T-cell (primary cell): ENCODE measurements at places on chromosomes 6 and 20.

DNA sequence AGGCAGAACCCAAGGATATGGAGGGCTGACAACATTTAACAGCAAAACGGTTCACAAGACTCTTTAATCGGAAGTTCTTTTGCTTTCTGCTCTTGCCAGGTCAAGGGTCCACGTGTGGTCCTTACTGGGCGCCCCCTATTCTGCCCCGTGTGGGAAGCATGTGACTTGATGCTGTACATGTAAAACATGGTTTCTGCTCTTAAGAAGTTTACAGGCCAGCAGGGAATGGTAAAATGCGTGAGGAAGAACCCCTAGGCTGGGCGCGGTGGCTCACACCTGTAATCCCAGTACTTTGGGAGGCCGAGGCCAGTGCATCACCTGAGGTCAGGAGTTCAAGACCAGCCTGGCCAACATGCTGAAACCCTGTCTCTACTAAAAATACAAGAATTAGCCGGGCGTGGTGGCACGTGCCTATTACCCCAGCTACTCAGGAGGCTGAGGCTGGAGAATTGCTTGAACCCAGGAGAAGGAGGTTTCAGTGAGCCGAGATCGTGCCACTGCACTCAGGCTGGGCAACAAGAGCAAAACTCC, 19.3 kb downstream of the ZNF217 start:
- no peak for DNase-seq

- DNase-seq, result no peak
These were observed 46.9 kb downstream of the MAP3K4 start for GRCh38 chr6:161038229-161039031.

GRCh38 chr6:116309001-116309400, 29.3 kb upstream of the TSPYL1 start:
- no peak for DNase-seq

DNA sequence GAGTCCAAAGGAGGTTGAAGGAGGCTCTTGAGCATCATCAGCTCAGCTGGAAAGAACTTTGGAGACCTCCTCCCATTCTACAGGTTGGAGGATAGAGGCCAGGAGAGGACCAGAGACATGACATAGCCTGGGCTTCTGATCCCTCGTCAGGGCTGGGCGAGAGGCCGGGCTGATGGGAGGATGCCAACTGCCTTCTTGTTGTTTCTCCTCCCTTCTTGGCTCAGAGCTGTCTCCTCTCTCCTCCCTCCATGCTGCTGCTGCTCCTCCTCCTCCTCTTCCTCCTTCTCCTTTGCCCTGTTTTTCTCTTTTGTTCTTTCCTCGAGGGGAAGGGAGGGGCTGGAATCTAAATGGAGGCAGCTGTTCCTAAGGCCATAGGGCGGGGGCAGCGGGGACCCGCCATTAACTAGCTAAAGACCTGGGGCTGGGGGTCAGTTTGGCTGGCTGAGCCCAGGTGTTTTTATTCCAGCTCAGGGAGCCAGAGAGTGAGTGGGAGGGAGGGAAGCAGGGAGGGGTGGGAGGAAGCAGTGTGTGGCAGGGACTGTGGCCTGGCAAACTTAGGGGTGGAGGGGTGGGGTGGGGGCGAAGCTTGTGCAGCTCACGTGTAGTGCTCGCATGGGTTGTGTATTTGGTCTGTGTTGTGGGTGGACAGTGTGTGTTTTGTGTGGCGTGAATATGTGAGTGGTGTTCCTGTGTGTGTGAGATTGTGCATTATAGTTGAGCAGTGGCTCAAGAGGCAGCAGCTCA, 84.8 kb downstream of the CD40 start:
- no peak for DNase-seq
